ENCODE measurements at places on chromosomes 5 and 9.

- no peak for DNase-seq
Observed at GRCh38 chr9:89743216-89743572, 138.4 kb downstream of the GADD45G start.

DNA sequence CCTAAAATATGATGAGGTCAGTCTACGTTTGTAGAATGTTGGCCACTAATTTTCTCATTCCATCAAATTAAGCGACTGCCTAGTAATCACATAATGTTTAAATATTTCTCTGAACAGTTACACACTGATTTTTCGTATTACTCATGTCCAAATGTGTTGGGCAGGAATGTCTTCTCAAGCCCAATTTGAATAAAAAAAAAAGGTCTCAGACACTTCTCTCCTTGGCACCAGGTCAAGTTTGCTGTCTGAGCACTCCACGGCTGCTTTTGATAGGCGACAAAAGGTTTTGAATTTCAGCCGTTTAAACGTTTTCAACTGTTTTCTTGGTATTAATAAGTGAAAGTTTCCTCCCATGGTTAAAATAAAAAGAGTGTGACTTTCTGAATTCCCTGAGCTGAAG lies 542.1 kb downstream of the IRX1 start:
- no peak for DNase-seq

DNA sequence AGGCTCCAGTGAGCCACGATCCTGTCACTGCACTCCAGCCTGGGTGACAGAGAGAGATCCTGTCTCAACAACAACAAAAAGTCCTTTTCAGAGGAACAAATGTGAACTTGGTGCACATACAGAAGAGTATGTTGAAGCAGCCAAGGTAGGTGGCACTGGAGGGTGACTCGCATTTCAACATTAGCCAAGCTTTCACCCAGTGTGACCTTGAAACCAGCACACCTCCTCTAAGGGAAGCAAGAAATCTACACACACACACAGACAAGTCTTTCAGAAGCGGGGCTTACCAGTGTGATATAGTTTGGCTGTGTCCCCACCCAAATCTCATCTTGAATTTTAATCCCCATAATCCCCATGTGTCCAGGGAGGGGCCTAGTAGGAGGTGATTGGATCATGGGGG lies 225.2 kb downstream of the SEMA5A start:
- no peak for DNase-seq

- DNase-seq: peak; percentile 32
Observed at GRCh38 chr5:73447530-73448462, 781 bp downstream of the FOXD1 start.

DNA sequence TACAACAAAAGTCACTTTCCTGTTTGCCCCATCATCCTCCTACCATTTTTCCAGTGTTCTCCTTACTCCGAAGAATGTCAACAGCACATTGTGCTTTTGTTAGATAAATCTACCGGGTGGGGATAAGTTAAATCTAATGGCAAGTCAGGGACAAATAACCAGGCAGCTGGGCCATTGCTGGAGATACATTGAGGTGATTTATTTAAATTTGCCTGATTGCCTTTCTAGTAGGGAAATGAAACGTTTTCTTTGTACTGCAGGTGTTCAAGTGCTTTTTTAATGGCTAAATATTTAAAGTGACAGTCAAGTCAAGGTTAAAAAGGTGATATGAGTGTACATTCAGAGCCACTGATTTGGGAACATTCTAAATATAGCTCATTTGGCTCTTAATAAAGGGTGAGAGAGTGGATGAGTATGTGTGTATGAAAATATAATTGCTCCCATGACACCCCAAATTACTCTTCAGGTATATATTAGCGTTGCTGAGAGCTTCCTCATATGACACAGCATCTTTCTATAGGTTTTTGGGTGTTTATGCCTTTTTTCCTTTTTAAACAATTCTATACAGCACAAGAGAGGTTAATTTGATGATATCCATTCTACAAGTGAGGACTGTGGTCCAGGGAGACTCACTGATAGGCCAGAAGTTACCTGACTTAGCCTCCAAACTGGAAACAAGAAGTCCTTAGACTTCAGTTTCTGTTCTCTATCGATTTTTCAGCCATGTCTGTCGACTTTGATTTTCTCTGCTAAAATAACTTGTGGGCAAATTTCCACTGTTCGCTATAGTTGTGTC lies 51.9 kb downstream of the DMRT2 start:
- no peak for DNase-seq

DNA sequence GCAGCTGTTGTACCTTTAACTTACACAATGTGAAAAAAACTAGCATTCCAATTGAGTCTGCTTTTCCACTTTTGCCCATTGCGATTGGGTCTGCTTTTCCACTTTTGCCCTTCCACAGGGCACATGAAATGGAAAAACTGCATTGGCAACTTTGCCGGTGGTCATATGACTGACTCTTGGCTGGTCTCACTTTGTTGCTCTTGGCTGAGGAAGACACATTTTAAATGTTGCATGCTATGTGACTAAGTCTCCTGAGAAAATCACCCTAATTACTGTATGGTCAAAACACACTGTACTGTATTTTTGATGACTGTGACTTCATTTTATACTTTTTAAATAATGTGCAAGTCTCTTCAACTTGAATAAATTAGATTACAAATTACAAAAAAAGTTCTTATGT lies 1.6 kb upstream of the OXCT1 start:
- DNase-seq: no peak

GRCh38 chr9:84327184-84327583 lies 13.4 kb downstream of the SLC28A3 start:
- no peak for DNase-seq

- no peak for DNase-seq
Observed at GRCh38 chr5:17302604-17303003, 85.2 kb downstream of the BASP1 start.

- DNase-seq: no peak
Observed at GRCh38 chr5:37662789-37663485, 176.9 kb downstream of the GDNF start.

- no peak for DNase-seq
Observed at GRCh38 chr9:74519419-74519818, 22.3 kb downstream of the RORB start.

- no peak for DNase-seq
Observed at GRCh38 chr5:6718161-6718681, 5.0 kb downstream of the TENT4A start.

GRCh38 chr9:99824378-99825171 lies 2.9 kb downstream of the NR4A3 start:
- DNase-seq: peak; percentile 44

DNA sequence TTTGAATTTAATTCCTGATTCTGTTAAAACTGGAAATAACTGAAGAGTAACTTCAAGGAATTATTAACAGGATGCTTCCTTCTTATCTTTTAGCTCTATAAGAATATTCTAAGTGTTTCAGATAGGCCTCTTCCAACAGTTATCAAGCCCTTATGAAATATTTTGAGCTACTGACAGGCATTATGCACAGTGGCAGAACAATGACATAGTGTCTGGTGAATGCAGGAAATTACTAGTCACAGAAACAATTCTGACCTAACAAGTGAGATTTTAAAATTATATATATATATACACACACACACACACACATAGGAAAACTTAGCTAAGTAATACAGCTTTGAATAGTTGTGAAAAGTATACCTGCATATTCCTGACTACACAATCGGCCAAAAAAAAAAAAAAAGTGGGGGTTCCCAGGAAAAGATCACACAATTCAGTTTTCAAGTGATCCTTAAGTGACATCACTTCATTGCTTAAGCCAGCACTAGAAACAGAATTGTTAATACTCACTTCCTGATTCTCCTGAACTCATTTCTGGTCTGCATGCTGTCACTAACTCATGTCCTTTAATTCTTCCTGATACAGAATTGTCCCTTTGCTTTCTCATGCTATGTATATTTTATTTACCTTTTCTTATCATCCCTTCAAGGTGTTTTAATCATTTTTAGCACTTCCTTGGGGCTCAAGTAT lies 77.3 kb downstream of the SLC25A46 start:
- no peak for DNase-seq

GRCh38 chr9:123925161-123925560 lies 4.8 kb downstream of the DENND1A start:
- no peak for DNase-seq

DNA sequence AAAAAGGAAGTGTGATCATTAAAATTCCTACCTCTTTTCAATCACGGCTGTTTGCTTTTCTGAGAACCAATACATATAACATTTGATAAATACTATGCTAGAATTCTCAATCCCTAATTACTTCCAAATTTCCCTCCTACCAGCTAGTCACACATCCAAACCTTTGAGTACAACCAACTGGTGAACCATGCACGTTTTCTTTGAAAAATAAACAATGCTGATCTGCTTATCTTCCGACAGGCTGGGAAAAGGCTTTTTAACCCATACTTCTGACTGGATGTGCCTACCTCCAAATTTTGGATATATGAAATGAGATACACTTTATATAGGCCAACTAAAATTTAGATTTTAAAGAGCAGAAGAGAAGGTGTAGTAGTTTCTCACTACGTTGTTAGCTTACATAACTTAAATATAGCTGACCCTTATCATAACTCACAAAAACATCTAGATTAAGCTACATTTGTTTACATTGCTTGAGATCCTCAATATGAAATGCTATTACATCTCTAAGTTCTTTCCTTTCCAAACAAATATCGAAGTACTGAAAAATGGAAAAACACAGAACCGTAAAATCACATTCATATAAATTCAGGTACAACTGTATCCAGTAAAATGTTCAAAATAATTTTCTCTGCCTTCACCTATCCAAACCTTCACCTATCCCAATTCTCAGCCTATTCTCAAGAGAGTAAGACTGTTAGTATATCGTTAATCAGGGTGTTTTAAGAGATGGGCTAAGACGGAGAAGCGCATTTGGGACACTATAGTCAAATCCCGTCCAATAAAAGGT lies 2.1 kb downstream of the NR3C1 start:
- DNase-seq: no peak

GRCh38 chr9:93955111-93955980 lies at the start of gene BARX1:
Gene BARX1 (minus strand): TSS chr9:93955355. CDS start chr9:93955146, 209 bp downstream.
- DNase-seq: no peak

GRCh38 chr9:90735952-90736351 lies 65.7 kb upstream of the SYK start:
- no peak for DNase-seq

GRCh38 chr5:15026011-15026893 lies 154.7 kb upstream of the ANKH start:
- DNase-seq: no peak
